A549 treated with ZK216348 at 1 μM for 4 hours (cell line): ENCODE measurements at places on chromosomes 6 and 20. TPM values are rescaled to one million over a fixed set of nuclear protein-coding genes. Genes with fewer than 3 reads are reported as not detected.

HLA-DRB5 gene
- not detected in 5 replicates for total RNA-seq

SIRT5 gene
- 3.6 to 4.5 TPM (median 3.8 TPM) in 5 replicates for total RNA-seq

OXT gene
- not detected in 5 replicates for total RNA-seq

PRICKLE4 gene
- 0.70 to 1.6 TPM (median 1.1 TPM) in 4 of 5 replicates, not detected in the other for total RNA-seq

RBM38 gene
- total RNA-seq = 19.3 to 38.0 TPM (median 35.7 TPM) in 5 replicates

POU5F1 gene
- total RNA-seq = 7.3 to 11.6 TPM (median 9.2 TPM) in 5 replicates

CST1 gene
- total RNA-seq = 0.59 to 1.5 TPM (median 0.81 TPM) in 4 of 5 replicates, not detected in the other

TGM2 gene
- total RNA-seq = 309 to 541 TPM (median 445 TPM) in 5 replicates

OR11A1 gene
- total RNA-seq = not detected in 5 replicates

RSPH9 gene
- 0.13 to 0.31 TPM (median 0.24 TPM) in 5 replicates for total RNA-seq

RSPO3 gene
- 74.6 to 135 TPM (median 86.5 TPM) in 5 replicates for total RNA-seq

RNF144B gene
- total RNA-seq = 0.14 to 0.99 TPM (median 0.34 TPM) in 5 replicates

CRISP2 gene
- not detected in 5 replicates for total RNA-seq

OVOL2 gene
- total RNA-seq = 0.18 to 0.29 TPM (median 0.23 TPM) in 4 of 5 replicates, not detected in the other

CD40 gene
- total RNA-seq = 2.7 to 4.9 TPM (median 4.1 TPM) in 5 replicates

NOX3 gene
- total RNA-seq = not detected in 5 replicates
